Cortex of kidney (tissue), 1 donor: ENCODE measurements at places on chromosomes 6 and 20.

GRCh38 chr6:42565823-42566613 lies 2.2 kb downstream of the UBR2 start:
- DNase-seq, result no peak

GRCh38 chr6:163414946-163415619 lies 565 bp downstream of the QKI start:
- no peak for DNase-seq

- no peak for DNase-seq
These were observed 135.9 kb upstream of the GJE1 start for GRCh38 chr6:141996823-141997222.

DNA sequence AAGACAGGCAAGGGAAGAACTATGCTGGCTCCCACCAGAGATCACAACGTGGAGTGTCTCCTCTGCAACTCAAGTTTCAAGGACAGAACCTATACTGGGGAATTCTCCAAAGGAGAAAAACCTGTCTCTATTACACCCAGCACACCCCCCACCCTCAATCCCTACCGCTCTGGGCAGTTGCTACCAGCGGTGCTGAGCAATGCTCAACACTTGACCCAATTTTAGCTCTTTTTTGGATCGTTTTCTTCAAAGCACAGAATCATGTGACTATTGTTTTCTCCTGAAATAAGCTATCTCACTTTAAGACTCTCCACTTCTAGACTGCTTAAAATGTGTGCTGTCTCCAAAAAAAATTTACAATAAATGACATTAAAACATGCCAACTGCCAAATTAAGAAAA lies 23.3 kb downstream of the MAP7 start:
- no peak for DNase-seq

- DNase-seq, result no peak
These were observed 592 bp downstream of the SAPCD1 start for GRCh38 chr6:31762878-31763618.

- DNase-seq, result no peak
These were observed 392.2 kb upstream of the MARCKS start for GRCh38 chr6:113464960-113465359.

DNA sequence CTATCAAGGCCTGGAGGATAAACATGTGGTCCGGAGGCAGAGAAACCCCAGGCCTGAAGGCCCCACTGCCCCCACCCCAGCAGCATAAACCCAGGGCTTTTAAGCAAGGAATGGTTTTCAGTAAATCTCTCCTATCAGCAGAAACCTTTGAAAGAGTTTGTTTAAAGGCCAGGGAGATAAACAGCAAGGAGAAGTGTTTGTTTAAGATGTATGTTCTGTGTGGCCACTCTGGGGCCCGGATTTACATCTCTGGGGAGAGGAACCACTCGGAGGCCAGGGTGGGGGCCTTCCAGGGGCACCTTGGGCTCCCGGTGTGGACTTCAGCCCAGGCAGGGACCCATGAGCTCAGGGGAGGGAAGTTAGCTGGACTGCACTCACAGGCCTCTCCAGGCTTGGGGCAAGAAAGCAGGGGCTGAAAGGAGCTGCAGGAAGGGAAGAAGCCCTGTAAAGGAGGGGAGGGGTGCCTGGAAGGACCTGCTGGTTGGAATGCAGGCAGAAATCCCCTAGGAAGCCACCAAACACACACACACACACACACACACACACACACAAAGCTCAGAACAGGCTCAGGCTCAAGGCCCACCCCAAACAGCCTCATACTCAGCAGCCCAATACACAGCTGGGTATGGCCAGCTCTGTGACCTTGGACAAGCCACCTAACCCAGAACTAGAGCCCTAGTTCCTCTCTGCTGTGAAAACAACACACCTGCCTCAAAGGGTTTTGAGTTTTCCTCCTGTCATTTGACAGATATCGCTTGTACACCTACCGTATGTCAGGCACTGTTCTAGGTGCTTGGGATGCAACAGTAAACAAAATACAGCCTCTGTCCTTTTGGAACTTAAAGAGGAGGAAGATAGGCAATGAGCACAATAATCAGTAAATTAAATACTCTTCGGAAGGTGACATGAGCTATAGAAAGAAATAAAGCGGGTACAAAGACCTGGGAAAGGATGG lies 26.2 kb upstream of the FOXP4 start:
- DNase-seq, result no peak

DNA sequence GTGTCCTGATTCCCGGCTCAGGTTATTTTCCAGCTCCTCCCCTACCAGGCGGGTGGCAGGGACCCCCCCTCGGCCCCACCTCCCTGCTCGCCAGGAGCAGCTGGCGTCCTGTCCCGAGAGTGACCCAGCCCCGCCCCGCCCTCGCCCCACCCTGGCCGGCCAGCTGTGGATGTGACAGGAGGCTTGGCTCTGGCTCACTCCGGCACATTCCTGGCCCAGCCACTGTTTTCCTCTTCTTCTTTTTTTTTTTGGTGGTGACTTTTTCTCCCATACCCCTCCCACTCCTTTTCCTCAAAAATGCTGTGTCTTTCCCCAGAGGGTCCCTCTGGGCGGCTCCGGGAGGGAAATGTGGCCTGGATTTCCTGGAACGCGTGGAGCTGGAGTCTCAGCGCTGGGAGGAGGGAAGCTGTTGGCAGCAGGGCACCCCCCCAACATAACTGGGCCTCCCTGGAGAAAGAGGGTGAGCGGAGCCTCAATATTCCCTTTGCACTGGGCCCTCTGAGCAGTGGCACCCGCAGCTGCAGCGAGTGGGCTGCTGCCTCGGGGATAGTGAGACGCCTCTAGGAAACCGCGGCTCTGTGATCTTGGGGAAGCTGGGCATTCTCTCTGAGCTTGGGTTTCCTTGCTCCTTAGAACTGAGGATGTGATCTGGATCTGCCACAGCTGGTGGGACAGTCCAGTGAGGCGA lies 28.3 kb upstream of the CSNK2A1 start:
- no peak for DNase-seq

GRCh38 chr20:3871550-3872265 lies 17.5 kb upstream of the PANK2 start:
- no peak for DNase-seq

- DNase-seq, result no peak
These were observed 16.8 kb upstream of the ARMC12 start for GRCh38 chr6:35719830-35720733.

DNA sequence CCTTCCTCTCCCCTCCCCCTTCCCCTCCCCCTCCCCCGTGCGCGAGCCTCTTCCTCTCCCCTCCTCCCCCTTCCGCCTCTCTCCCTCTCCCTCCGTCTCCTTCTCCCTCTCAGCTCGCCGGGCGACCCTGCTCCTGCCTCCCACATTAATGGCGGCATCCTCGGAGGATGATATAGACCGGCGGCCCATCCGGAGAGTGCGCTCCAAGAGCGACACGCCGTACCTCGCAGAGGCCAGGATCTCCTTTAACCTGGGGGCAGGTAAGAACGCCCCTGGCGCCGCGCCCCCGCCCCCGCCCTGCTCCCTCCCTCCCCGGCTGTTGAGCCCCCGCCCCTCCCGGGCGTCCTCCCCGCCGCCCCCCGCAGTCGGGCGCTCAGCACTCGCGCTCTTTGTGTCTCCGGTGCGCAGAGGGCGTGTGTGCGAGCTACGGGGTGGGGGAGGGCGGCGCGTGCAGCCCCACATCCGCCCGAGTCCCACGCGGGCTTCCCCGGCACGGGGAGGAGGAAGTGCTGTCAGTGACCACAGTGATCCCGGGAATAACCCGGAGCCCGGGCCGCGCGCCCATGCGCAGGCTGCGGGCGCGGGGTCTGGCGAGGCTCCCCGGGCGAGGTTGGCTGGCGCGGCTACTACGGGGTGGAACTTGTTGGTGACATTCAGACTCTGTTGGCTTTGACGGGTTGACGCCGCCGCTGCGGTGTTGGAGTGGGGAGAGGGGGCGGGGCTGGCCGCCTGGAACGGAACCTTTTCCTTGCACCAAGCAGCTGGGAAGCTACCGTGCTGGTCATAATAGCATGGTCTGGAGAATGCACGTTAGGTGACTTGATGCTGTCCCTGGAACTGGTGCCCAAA lies 33.2 kb downstream of the PHACTR1 start:
- DNase-seq, result no peak

DNA sequence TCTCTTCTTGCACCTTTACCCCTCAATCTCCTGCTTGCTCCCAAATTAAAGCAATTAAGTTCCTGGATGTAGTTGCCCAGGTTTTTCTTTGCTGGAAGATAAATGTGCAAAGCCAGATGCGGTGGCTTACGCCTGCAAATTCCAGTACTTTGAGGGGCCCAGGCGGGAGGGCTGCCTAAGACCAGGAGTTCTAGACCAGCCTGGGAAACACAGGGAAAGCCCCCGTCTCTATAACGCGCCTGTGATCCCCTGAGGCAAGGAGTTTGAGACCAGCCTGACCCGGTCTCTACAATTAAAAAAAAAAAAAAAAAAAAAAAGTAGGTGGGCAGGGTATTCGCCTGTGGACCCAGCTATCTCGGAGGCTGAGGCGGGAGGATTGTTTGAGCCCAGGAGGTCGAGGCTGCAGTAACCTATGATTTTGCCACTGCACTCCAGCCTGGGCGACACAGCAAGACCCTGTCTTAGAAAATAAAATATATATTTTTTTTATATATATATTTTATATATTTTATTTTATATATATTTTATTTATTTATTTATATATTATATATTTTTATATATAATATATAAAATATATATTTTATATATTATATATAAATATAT lies 461 bp upstream of the DCDC2 start:
- no peak for DNase-seq

DNA sequence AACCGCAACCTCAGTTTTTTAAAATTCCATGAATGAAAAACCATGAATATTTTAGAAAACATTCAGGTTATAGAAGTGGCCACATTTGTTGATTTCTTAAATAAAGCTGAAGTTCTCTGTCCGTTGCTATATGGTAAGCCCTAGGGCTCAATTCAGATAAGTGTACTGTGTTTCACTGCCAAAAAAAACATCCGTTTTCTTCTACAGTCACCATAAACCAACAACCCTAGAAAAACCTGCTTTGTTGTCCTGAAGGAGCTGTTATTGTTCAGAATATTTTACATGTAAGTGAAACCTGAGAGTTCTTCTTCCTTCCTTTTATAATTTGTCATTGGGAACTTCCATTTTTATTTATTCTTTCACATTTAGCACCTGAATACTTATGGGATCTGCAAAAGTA lies 274.1 kb downstream of the TFAP2A start:
- DNase-seq, result no peak

GRCh38 chr20:16710781-16711180 lies 19.0 kb upstream of the SNRPB2 start:
- no peak for DNase-seq

DNA sequence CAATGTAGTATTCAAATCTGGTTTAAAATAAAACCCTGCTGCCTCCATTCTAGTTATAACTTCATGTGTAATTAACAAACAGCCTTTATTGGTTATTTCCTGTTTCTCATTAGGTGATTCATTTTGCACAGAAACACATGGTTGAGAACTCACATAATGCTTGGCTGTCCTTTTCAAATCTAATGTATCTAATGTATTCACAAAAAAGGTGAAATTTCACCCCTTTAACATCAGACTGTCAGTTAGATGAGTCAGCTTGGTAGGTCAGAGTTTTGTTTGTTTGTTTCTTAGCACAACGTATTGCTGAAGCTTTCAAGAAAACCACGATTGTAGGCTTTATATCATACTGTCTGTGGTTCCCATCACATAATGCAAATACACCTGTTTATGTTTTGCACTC lies 78.7 kb upstream of the TMEM30A start:
- DNase-seq, result no peak

GRCh38 chr6:2944405-2945152 lies 26.8 kb downstream of the SERPINB6 start:
- no peak for DNase-seq

GRCh38 chr20:53579266-53579580 lies 14.4 kb downstream of the ZNF217 start:
- DNase-seq, result no peak

DNA sequence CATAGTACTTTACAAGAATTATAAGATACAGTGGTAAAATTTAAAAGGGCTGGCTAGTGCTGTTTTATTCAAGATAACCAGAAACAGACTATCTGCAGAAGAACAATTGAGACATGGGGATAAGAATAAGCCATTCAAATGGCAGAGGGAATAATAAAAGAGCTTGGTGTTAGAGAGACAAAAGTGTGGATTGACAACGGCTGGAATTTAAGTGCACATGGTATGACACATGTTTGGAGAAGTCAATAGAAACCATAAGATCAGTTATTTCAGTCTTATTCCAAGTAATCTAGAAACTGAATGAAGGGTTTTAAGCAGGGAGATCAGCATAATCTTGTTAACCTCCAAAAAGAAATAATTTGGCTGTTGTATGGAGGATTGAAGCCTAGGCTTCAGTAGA lies 1205.5 kb upstream of the CITED2 start:
- DNase-seq, result no peak

- DNase-seq, result no peak
These were observed 12.0 kb downstream of the WTAP start for GRCh38 chr6:159739341-159739740.

GRCh38 chr20:23371496-23371895 lies 9.5 kb downstream of the GZF1 start:
- DNase-seq, result no peak

DNA sequence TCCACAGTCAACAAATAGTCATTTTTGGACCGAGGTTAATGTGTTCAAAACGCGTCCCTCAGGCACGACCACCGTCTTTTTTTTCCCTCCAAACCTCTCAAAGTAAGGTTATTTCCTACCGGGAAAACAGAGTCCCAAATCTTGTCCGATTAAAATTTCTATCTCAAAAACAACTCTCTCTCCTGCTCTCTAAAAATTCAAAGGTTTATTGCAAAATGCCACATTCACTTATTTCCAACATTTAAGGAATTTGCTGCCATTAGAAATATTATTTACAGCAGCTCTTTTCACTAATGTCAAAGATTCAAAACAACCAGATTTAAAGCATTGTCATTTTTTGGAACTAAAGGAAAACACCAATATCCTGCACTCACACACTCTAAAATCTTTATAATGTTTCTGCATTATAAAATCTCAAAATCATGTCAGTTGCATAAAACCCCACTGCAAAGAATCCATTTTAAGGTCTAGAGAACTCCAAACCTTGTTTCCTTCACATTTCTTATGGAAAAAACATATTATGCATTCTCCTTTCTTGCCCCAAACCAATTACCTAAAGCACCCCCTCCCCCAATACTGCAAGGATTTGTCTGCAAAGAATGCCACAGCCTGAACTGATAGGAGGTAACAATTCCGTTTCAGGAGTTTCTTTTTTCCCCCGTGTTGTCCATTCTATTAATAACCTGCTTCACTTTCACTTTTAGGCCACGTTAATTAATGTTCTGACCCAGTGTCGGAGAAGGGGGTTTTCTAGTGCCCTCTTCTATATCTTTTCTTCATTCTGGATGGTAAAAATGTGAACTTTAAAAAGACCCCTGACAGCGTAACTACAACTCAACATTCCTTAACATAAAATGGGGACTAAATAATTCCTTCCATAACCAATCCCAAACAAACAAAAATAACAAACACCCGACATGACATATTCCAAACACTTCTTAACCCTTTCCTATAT lies 1.4 kb downstream of the NRN1 start:
- no peak for DNase-seq

DNA sequence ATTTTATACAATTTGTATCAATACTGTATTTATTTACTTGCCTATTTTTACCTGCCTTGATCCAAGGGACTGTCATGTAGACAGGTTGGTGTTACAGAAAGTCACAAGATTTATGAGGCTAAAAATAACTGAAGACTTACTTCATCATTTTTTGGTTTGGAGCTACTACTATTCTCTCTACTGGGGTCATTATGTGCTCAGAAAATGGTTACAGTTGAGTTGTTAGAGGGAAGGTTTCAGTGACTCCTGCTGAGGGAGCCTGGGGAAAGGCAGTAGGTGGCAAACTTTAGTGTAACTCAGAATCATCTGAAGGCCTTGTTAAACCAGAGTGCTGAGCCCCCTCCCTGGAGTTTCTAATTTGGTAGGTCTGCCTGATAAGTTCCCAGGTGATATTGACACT lies 118.8 kb downstream of the TINAG start:
- DNase-seq, result no peak
